ENCODE measurements at places on chromosomes 6 and 20.

DNA sequence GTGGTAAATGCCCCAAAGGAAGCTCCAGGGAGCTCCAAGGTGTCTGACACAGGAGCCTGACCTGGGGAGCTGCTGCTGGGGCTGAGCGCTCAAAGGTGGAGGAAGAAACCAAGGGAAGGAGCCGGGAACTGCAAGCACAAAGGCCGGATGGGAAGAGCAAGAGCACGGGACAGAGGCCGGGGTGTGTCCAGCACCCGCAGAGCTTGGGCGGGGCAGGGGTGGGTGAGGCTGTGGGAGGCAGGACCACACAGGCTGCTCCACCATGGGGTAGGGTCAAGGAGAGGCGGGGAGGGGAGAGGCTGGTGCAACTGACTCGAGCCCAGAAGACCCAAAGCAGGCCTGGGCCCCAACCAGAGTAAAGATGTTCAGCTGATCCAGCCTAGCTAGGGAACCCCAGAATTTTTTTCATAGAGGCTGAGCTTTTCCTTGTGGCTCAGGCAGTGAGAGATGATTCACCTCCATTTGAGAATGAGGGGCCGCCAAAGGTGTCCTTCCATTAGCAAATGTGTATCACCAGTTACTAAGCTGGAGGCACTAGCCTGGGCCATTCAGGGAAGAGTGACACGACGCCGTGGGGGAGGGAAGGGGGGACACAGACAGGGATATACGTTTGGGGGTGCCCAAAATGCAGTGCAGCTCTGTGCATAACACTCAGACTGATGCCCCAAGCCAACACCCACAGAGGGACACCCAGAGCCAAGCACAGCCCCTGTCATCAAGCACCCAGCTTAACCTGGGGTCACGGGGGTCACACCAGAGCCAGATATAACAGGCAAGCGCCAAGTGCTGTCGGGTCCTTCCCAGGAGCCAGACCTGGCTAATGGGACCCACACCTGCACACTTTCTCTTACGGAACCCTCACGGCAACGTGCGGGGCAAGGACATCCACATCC is 21.3 kb upstream of the TLDC2 start:
- DNase-seq = no peak

DNA sequence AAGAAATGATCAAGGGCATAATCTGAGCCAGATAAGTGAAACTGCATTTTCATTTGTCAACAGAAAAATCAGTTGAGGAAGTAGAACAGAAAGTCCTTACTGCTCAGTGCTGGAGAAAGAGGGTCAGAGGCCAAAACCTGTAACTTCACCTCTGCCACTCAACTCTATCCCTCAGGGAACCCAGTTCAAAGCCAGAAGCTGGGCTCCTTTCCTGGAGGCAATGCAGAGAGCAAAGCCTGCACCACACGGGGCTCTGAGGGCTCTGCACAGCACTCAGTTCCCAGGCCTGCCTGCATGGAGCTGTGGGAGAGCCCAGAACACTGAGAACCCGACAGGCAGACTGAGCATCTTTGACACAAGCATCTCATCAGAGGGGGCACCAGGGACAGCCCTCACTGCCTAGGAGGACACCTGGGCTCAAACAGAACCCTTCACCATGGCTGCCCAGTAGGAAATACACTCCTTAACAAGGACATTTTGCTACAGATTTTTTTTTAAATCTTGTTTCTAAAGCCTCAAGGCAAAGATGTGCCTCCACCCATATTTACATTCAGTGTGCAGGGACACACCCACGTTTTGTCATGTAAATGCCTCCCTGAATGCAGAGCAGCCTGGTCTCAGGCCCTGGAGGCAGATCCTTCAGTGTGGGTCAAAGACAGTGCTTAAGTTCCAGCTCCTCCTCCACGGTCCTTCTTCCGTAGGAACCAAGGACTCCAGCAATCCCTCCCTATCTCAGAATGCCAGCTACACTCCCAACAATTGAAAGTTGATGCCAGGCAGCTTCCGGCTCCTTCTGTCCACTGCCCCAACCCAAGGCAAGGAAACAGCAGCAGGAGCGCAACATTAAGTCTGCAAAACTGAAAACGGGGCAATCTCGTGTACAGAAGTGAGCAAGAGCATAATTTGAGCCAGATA is 6.6 kb downstream of the RNASET2 start:
- DNase-seq = no peak

GRCh38 chr6:39173270-39173669 is 56.0 kb downstream of the KCNK5 start:
- DNase-seq = no peak

- peak; percentile 56 for DNase-seq
Observed at GRCh38 chr20:34522969-34523871, 7.0 kb downstream of the DYNLRB1 start.

- DNase-seq = no peak
Observed at GRCh38 chr6:33609019-33609418, 12.1 kb upstream of the ITPR3 start.

- DNase-seq = no peak
Observed at GRCh38 chr6:68238097-68238601, 396.9 kb upstream of the ADGRB3 start.

GRCh38 chr6:28490205-28490890 is 25.2 kb downstream of the GPX6 start:
- no peak for DNase-seq

DNA sequence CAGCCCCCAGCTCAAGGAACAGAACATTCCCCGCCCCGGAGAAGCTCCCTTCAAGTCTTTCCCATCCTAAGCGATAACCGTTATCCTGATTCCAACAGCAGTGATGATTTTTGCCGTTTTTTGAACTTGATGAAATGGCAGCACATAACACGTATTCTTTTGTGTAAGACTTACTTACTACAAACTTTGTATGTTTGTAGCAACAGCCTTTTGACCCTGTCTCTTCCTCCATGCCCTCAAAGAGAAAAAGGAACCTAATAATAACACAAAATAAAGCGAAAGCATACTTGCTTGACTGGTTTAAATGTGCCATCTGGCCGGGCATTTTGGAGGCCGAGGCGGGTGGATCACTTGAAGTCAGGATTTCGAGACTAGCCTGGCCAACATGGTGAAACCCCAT is 26.4 kb upstream of the SLC9A8 start:
- no peak for DNase-seq

DNA sequence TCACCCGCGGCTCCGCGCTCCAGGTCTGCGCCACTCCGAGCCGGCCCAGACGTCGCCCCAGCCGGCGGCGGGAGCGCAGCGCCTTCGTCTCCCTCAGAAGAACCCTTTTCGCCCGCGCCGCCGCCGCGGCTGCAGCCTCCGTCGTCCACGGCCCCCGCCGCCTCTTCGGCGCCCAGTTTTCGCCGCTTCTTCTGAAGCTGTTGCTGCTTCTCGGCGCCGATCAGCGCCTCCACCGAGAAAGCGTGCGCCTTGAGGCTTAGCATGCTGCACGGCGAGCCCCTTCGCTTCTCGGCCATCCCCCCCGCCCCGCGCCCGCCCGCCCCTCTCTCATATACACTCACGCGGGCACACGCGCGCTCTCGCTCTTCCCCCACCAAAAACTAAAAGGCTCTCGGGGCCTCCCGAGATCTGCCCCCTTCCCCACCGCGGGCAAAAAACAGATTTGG is 489 bp downstream of the TBX18 start:
- DNase-seq = no peak

GRCh38 chr6:169070506-169071176 is 183.0 kb downstream of the THBS2 start:
- DNase-seq = no peak

DNA sequence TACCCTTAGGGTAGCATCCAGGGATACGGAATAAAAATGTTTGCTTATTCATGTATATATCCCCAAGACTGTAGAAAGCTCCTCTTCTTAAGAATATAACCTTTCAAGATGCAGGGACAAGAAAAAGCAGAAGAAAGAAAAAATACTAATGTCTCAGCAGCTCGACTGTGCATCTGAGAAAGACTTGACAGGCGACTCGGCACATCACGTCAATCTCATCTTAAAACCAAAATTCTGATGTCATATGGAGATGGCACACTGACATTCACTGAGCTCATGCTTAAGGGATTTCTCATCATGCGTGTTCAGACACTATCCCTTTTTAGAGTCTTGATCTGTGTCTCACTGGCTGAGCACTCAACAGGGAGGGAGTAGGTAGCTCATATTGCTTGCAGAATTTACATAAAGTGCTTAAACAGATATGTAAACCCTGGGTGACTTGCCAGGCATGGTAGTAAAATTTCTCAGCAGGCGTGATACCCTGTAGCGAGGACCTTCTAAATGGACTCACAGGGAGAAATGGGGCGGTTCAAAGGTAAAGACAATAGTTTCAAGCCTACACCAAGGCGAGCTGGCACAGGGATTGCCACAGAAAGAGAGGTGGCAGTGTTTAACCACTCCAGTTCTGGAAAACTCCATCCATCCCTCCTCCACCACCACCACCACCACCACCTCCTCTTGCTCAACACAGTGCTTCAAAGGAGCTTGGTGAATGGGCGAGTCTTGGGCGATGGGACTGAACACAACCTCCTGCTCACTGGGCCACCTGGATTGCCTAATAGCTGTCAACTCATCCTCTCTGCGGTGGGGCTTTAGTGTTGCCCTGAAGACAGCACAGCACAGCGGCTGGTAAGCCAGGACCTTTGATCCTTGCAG is 330.5 kb downstream of the TFAP2A start:
- no peak for DNase-seq

DNA sequence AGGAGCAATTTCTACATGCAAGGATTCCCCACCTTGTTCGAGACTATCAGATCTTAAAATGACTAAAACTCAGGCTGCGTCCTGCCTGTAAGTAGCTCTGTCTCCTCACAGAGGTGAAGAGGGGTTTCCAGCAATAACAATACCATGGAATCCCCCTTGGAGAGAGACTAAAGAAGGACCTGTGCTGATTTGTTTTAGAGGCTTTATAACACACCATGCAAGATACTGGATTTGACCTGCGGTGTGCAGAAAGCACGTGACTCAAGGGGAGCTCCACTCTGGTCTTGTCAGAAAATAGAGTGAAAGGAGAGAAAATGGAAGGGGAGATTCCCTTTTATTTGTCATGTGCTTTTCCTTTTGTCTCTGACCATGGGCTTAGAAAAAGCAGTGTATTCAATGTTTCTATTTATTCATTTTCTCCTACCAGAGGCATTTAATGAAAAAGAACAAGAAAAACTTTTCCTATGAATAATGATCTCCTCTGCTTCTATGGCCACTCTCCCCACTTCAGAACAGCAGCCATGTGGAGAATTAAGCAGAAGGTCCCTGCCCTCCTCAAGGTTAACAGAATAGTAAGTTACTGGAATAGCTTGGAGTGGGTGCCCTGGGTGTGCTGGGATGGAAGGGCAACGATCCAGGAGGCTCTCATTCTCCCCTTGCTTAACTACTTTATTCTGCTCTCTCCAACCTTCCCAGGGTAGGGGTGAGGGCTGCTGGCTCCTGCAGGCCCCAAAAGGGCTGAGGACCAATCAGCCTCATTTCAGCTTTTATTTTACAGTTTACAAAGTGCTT is 19.2 kb upstream of the MRPS10 start:
- DNase-seq = no peak

DNA sequence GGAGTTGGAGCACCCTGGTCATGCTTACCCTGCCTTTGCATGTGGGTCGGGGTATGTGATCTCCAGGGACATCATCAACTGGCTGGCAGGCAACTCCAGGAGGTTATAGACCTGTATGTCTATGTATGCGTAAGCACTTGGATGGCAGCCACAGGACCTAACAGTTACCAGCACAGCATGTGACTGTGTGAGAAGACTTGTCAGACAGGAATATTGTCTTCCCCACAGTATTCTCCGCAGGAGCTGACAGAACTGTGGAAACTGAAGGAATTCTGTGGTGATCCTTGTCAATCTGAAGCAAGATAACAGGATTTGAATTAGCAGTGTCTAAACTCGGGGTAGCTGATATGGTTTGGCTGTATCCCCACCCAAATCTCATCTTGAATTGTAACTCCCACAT is 59.2 kb downstream of the TMEM244 start:
- DNase-seq = no peak

DNA sequence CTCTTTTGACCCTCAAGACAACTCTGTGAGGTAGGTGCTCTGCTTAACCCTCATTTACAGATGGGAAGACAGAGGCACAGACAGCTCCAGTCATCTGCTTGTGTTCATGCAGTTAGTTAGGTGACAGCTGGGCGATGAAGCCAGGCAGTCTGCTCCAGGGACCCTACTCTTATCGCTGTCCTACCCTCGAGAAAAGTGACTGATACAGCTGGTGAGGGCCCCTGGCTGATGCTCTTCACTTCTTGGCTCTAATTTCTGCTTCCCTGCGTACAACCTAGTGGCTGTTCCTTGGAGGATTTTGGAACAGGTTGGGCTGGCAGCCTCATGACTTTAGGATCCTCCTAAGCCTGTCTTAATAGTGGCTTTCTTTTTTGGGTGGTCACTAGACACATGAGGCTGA is 9.1 kb upstream of the TJAP1 start:
- DNase-seq = no peak

GRCh38 chr6:116631379-116631990 is 15.2 kb downstream of the RSPH4A start:
- DNase-seq = no peak

DNA sequence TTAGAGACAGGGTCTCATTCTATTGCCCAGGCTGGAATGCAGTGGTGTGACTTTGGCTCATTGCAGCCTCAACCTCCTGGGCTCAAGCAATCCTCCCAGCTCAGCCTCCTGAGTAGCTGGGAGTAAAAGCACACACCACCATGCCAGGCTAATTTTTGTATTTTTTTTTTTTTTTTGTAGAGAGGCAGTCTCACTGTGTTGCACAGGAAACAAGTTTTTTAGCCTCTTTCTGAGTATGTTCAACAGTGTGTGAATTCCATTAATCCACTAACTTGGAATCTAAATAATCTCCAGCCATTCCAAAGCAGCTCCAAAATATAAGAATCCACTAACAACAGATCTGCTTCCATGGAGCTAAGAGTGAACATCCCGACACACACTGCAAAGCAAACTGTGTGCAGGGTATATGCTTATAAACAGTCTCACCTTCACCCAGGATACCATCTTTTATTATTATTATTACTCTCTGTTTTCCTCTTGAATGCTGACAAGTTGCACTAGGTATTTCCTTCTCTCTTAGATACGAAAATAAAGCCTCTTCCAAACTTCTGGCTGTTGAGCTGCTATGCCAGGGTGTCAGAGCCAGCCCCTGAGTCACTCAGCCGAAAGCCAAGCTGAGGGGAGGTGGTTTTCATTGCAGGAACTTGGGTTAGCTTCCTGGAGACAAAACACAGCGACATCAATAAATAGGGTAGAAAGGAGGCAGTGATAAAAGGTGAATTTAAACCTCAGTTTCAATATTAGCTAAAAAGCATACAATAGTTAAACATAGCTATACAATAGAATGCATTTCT is 264.9 kb downstream of the HIVEP2 start:
- peak; percentile 9 for DNase-seq

- no peak for DNase-seq
Observed at GRCh38 chr6:39017547-39017880, 31.1 kb upstream of the GLP1R start.

- DNase-seq = no peak
Observed at GRCh38 chr20:3067139-3068014, 4.0 kb upstream of the OXT start.

- DNase-seq = no peak
Observed at GRCh38 chr20:12764053-12764452, 244.7 kb upstream of the SPTLC3 start.

- no peak for DNase-seq
Observed at GRCh38 chr6:134537146-134537555, 219.2 kb upstream of the SGK1 start.

All from activated CD4-positive, alpha-beta T cell treated with anti-CD3 and anti-CD28 coated beads, Interleukin-2, amount 50 U/mL, for 4 hours (primary cell).